ENCODE measurements at places on chromosomes 12 and 14.

DNA sequence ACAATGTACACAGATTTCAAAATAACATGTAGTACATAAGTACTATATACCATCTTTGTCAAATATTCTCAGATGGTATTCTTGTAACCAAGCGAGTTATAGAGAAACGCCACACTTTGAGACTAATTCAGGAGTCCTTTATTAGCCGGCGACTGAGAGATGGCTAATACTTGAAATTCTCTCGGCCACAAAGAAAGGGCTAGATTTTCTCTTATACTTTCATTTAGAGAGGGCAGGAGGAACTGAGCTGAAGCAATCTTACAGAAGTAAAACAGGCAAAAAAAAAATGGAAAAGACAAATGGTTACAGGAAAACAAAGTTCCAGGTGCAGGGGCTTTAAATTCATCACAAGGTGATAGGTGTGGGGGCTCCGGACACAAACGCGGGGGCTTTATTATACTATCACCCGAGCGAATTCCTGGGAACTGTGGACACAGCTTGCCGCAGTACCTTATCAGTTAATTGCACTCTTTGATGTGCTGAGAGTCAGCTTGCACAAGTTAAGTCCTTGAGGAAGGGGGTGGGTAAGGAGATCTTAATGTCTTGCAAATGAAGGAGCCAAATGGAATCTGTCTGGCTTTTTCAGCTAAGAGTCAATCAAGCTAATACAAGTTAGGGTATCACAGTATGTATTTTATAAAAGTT is 382.3 kb downstream of the KCNH5 start:
- peak; percentile 65 for DNase-seq

- DNase-seq, result no peak
These were observed 32.9 kb upstream of the ADGRD1 start for GRCh38 chr12:130920723-130921381.

- peak; percentile 74 for DNase-seq
These were observed 209.2 kb upstream of the C14orf180 start for GRCh38 chr14:104370256-104370870.

DNA sequence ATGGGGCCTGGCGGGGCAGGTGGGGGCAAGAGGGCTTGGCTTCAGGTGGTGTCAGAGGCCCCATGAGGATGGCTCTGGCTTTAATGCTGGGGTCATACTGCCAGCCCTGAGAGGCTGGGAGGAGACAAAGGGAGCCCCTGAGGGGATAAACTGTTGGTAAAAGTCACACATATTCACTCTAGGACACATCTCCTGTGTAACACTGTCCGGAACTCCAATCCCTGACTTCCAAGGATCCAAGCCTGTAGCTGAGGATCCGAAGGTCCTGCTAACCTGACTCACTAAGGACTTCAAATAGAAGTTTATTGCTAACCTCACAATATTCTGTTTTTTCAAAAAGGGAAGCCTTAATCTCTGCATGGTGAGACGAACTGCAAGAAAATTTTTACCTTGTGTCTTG is 39.2 kb upstream of the GPR68 start:
- peak; percentile 71 for DNase-seq

GRCh38 chr12:8696442-8697090 is 1.2 kb upstream of the RIMKLB start:
- DNase-seq, result no peak

GRCh38 chr12:132689227-132689626 is 1.8 kb downstream of the PXMP2 start:
- peak; percentile 57 for DNase-seq

DNA sequence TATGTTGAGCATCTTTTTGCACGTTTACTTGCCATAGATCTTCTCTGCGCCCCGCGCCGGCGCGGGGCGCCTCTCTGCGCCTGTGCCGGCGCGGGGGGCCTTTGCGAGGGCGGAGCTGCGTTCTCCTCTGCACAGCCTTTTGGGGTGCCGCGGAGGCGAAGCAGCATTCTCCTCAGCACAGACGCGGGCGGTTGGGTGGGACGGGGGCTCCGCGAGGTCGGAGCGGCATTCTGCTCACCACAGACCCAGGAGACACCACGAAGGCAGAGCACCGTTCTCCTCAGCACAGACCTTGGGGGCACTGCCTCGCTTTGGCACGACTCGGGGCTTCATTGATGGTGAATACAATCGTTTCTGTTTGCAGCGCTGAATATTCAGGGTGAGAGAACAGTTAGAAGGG is 28.5 kb upstream of the ANHX start:
- DNase-seq, result no peak

DNA sequence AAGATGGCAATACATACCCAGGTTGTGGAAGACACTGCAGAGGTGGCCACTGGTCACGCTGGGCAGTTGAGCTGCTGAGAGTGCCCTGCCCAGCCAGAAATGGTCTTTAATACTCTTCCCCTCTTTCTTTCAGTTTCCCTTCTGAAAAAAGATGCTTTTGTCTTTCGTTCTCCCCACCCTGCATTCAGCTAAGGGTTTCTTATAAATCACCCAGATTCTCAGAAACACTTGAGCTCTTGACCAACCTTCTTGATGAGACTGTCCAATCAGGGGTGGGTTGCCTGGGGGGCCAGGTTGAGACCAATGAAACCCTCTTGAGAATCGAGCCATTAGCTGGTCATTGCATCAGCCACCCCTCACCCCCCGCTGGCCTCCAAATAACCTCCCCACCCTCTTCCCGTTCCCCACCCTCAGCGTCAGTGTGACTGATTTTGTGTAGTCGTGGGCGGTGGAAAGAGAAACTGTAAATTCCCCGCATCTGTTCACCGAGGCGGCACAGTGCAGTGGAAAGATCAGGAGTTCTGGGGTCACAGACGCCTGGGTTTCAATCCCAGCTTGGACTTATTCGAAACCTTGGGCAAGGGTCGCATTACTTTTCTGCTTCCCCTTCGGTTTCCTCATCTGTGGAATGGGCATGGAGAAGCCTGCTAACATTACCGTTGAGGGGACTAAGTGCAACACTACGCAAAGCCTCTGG is 52.3 kb downstream of the SLC25A47 start:
- peak; percentile 90 for DNase-seq

- no peak for DNase-seq
These were observed 37.1 kb upstream of the LMNTD1 start for GRCh38 chr12:25590011-25590721.

- no peak for DNase-seq
These were observed 21.7 kb downstream of the PTPN21 start for GRCh38 chr14:88533064-88533602.

DNA sequence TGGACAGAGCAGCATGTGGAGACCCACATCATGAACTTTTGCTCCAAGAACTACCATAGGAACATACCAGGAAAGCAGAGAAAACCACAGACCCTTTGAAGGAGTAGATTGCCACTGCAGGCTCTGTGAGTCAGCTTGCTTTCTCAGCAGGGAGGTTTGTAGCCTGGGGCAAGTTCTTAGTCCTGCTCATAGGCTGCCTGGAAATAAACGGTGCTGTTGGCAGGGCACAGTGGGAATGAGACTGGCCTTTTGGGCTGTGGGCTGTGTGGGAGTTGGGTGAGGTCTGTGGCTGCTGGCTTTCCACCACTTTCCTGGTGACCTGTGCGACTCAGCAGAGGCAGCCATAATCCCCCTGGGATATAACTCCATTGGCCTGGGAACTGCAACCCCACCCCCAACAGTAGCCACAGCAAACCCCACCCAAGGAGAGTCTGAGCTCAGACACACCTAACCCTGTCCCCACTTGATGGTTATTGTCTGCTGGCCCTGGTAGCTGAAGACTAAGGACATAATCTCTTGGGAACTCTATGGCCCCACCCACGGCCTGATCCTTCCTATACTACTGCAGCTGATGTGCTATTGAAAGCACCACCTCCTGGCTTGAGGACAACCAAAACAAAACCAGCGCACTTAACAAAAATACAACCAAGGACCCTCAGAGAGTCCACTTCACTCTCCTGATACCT is 192.1 kb upstream of the GARIN6 start:
- peak; percentile 100 for DNase-seq

DNA sequence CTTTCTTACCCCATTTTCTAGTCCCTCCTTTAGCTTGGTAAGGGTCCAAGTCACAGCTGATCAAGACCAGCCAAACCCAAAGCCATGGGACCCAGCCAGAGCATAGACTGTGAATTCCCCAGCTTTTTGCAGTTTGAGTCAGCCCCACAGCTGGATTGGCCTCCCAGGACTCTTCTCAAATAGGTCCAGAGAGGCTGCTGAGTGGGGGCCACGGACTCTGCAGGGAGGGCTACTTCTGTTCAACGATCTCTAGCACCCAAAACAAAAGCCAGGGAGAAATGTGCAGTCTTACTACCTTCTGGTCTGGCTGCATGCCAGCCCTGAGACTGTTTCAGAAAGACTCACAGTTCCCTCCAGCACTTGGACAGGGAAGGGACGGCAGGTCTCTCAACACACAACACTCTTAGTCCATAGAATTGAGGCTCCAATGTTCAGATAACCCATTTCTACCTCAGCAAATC is 1.6 kb downstream of the VDR start:
- DNase-seq, result no peak

- DNase-seq, result no peak
These were observed 110.6 kb downstream of the CACNA1C start for GRCh38 chr12:2163177-2163941.

GRCh38 chr12:96112733-96113132 is 77.3 kb upstream of the LTA4H start:
- no peak for DNase-seq
